ENCODE measurements at places on chromosomes 4 and X.
A peak's percentile ranks its signal among the peaks of the same experiment; 100 is the strongest.

DNA sequence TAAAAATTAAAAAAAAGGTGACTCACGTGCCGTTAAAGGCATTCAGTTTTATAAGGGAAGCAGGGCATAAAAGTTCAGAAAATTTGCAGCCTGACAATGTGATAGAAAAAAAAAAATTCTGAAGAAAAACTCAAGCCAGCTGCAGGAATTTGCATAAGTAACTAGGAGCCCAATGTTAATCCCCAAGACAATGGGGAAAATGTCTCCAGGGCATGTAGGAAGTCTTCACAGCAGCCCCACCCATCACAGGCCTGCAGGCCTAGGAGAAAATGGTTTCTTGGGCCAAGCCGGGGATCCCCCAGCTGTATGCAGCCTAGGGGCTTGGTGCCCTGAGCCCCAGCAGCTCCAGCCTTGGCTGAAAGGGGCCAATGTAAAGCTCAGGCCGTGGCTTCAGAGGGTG, 31.2 kb downstream of the CHM start:
- DNase-seq = no peak

- DNase-seq = no peak
Measured at GRCh38 chr4:168374772-168375523, 56.4 kb upstream of the DDX60 start.

- DNase-seq = peak; percentile 75
Measured at GRCh38 chr4:54322818-54323417, 93.8 kb downstream of the PDGFRA start.

- DNase-seq = no peak
Measured at GRCh38 chrX:649166-649565, 18.6 kb downstream of the SHOX start.

- no peak for DNase-seq
Measured at GRCh38 chrX:7110821-7111276, 36.7 kb upstream of the STS start.

DNA sequence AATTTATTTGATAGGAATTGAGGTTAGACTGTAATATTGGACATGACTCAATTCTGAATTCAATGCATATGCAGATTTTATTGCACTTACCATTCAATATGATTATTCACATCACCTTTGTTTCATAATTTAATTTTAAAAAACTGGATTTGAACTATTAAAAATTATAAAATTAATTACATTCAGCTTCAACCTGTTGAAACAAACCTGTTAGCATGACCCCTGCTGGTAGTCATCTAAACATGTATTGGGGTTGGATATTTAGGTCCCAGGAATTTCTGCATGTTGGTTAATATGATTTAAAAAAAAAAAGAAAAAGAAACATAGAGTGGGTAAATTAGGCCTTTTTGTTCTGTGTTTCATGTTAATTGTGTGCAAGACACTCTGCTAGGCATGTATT, 85.9 kb downstream of the ARSJ start:
- DNase-seq = peak; percentile 37

DNA sequence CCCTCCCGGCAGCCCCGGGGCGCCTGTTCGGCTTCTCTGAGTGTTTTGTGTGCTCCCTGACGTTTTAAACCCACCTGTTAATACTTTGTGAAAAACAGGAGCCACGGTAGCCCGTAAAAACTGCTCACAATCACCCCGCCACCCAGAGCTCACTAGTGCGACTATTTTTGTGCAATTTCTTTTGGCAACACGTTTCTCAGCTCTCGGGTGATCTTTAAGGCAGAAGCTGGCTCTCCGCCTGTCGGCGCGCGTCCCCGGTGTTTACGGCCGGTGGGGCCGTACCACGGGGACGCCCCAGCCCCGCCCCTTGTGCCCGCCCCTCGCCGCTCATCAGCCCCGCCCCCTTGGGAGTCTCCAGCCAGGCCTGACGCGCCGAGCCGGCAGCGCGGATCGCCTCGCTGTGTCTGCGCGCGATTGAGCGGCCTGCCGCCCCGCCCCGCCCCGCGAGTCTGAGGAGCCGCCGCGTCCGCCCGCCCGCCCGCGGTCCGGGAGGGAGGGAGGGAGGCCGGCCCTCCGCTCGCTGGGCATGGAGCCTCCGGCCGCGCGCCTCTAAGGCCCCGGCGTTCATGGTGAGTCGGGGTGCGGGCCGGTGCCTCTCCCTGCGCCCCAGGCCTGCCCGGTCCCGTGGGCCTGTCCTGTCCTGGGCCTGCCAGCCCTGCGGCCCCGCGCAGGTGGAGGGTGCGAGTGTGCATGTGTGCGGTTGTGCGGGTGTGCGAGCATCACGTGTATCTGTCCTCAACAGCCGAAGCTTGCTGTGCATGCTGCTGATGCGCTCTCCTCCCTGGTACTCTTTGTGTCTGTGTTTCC, 56.2 kb upstream of the TADA2B start:
- DNase-seq = peak; percentile 97

- peak; percentile 36 for DNase-seq
Measured at GRCh38 chr4:172202480-172203076, 389.4 kb downstream of the GALNTL6 start.

DNA sequence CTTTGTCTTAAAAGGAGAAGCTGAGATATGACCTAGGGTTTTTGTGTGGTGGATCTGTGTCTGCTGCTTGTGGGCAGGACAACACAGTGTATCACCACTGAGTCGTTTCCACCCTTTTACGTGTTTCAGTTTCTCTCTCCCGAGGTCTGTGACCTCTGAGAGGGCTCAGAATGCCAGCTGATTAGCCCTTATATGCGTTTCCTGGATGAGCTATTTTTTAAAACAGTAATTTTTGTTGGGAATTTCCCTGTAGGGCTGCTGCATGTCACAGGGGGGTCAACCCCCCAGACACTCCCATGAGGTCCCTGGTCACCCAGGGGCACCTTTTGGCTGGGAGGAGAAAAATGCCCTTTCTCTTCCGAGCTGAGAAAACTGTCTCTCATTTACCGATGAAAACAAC, 170.4 kb upstream of the CASK start:
- DNase-seq = peak; percentile 64

GRCh38 chr4:183816882-183817509, 88.1 kb upstream of the STOX2 start:
- no peak for DNase-seq

- DNase-seq = no peak
Measured at GRCh38 chr4:168736860-168737805, 240.3 kb downstream of the PALLD start.

DNA sequence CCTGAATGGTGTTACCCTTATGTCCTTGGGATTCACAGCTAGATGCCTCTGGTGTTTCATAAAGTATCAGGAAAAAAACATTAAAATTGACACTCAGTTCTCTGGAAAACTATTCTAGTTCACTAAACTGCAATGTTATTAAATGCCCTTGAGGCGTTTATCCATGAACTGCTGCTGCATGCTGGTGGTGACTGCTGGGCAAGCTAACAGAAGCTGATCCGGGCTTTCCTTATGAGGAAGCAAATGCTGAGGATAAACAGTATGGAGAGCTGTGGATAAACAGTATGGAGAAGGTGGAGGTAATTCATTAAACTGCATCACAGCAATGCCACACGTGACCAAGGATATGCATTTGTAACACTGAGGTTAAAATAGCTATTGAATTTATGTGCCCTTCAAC, 227.0 kb downstream of the NR3C2 start:
- no peak for DNase-seq

GRCh38 chr4:1559896-1560650, 124.0 kb downstream of the FAM53A start:
- DNase-seq = no peak

GRCh38 chrX:119495734-119496726, 27.8 kb downstream of the SLC25A5 start:
- no peak for DNase-seq

GRCh38 chrX:94256396-94256795, 582.4 kb downstream of the FAM133A start:
- no peak for DNase-seq

DNA sequence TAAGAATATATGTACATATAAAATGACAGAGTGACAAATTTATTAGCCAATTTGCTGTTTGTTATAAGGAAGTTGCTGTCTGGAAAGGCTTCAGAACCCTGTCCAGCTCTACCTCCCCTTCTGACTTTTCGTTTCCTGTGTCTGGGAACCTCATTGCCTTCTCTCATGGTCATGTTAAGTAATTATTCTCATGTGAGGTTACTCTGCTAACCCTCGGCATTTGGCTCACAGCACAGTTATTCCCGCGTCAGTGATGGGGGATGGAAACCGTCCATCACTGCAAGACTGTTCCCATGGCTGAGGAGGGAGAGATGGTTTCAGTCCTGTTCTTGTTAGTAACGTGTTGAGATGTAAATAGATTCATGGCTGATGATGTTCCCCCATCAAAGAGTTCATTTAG, 11.9 kb downstream of the EDNRA start:
- peak; percentile 88 for DNase-seq

GRCh38 chrX:153601511-153602110, 2.7 kb upstream of the CCNQ start:
- DNase-seq = no peak

DNA sequence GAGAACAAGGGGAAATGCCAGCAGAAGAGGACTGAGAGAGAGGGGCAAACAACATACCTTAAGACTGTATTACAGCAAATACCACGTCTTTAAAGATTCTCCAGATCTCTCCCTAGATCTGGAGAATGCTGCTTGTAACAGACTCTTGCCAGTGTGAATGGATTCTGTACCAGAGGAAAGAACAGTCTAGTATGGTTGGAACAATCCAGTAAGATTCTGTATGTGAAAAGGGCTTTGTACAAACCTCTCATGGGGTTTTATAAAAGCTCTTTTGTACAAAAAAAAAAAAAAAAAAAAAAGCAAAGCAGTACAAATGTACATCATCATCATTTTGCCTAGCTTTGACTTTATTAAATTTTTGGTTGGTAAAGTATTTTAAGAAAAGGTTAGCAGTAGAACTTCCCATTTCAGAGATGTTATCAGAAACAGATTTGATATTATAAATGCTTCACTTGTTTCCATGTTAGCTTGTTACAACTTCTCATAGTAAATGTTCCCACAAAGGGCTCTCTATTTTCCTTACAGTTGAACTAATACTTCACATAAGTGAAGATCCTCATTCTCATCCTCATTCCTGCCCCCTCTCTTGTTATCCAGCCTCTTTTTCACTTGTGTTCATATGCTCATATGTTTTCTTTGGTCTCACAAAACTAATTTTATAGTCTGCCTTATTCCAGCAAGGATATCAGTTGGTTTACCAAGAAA, 144.2 kb downstream of the EDA start:
- DNase-seq = no peak

DNA sequence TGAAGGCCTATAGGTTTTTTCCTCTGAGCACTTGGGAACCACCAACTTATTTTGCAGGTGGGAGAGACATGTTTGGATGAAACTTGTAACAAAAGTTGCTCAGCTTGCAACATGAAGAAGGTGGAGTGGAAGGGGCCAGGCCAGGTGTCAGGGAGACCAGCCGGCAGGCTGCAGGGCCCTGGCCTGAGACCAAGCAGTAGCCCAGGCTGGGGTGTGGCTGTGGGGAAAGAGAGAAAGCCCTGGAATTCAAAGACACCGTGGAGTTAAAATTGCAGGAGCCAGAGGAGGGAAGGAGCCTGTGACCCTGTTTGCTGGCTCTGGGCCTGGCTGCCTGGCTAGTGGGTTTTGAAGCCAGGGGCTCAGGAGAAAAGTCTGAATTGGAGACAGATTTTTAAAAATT, 43.4 kb downstream of the EFNB1 start:
- DNase-seq = no peak

DNA sequence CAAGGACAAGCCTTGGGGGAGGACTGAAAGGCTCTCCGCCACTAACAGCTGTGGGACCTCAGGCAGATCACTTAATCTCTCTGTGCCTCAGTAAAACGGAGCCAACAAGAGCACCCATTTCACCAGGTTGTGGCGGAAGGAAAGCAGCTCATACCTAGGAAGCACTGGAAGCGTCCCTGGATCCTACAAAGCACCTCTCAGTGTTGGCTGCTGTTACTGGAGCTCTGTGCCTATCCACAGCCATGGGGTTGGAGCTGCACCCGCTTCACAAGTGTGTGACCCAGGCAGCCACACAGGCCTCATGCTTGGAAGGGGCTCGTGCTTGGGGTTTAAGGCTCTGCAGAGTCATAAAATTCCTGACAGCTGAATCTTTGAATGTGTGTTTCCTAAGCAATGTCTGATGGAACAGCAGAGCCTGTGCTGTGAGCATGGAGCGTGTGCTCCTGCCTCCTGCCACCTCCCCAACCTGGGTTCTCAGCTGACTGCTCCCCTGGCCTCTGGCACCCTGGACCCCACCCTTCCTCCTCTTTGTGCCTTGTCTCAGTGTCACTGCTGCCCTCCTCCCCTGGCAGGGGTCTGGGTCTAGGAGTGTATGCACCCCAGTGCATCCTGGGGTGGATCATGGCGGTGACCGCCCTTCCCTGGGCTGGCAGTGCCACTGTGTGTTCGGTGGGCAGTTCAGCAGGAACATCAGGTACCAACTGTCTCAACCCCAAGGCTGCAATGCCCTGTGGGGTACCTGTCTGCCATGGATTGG, 14.4 kb upstream of the MAN2B2 start:
- DNase-seq = peak; percentile 66

GRCh38 chrX:132758759-132759158, 199.7 kb downstream of the HS6ST2 start:
- DNase-seq = no peak

- peak; percentile 71 for DNase-seq
Measured at GRCh38 chrX:129726307-129727111, 12.3 kb upstream of the XPNPEP2 start.

- DNase-seq = no peak
Measured at GRCh38 chrX:25191403-25191802, 175.6 kb upstream of the ARX start.

- DNase-seq = no peak
Measured at GRCh38 chr4:145320294-145320693, 139.9 kb upstream of the OTUD4 start.

DNA sequence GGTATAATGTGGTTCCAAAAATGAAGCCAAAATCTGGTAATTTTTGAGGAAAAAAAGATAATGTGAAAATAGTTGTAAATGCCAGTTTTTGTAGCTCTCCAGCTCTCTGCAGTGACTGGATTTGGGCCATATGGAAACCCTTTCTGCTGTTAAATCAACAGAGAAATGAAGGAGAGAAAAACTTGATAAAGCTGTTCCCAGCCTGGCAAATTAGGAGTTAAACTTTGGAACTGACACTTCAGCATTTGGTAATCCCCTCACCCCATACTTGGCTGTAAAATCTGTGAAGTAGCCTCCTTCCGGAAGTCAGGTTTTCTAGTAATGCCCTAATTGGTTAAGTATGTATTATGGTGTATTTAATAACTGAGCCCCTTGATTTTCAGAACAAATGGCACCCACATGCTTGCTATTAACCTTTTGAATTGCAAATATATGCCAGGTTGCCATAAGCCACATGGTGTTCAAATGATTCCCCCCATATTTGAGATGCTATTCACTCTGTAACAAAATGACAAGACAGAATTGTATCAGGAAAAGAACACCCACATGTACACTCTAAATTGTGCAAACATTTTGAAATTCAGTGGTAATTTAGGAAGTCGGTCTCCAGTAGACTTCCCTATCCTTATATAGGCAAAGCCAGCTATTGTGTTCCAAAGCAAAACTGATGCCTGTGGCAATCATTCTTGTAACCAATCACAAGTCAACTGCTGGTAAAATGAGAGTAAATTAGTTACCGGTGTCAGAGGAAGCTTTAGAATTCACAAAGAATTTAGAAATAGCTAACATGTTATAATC, 96.3 kb upstream of the ADAMTS3 start:
- DNase-seq = no peak

Data from cardiac fibroblast (primary cell).